ENCODE measurements at places on chromosomes 12 and 14. TPM values are rescaled to one million over a fixed set of nuclear protein-coding genes. Genes with fewer than 3 reads are reported as not detected.

- no peaks in the 10 kb centered on the region for H3K36me3 ChIP-seq
- H3K27me3 ChIP-seq: no peaks in the 10 kb centered on the region
- DNase-seq: no peak
- H3K27ac ChIP-seq: peak overlapping the region; percentile 76
- H3K4me1 ChIP-seq: peaks cover 12% of the 10 kb centered on the region
- no peak overlapping the region for H3K4me3 ChIP-seq
These were observed 16.0 kb upstream of the ZFP36L1 start for GRCh38 chr14:68808696-68809480.

DNA sequence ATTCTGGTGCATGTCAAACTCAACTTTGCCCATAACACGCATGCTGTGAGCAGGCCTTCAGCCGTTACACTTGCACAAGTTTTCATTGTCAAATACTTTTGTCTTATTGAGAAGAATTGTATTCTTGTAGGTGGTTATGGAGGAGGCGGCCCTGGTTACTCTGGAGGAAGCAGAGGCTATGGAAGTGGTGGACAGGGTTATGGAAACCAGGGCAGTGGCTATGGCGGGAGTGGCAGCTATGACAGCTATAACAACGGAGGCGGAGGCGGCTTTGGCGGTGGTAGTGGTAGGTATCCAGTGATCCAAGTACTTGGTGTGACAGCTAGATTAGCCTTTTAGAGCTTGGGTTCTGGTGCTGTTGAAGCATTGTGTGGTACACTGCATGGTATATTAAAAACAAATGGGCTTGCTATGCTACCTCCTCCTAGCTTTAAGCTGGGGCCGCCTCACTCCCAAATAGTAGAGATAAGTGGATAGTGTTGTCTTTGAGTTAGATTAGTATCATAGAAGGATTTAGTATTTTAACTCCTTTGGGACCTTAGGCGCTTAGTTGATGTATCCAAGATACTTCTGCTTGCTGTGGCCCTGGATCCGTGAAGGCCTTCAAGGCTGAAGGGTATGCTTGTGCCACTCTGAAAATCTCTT lies 2.5 kb downstream of the HNRNPA1 start:
- peak; percentile 51 for DNase-seq
- H3K27ac ChIP-seq: peak overlapping the region; percentile 40
- H3K36me3 ChIP-seq: peaks cover 12% of the 10 kb centered on the region
- H3K4me1 ChIP-seq: peaks cover 38% of the 10 kb centered on the region
- no peaks in the 10 kb centered on the region for H3K27me3 ChIP-seq

- H3K27me3 ChIP-seq: no peaks in the 10 kb centered on the region
- H3K4me1 ChIP-seq: no peaks in the 10 kb centered on the region
- no peak overlapping the region for H3K27ac ChIP-seq
- H3K36me3 ChIP-seq: no peaks in the 10 kb centered on the region
- H3K4me3 ChIP-seq: no peak overlapping the region
- no peak for DNase-seq
These were observed 889.3 kb downstream of the BCL11B start for GRCh38 chr14:98382662-98383061.

DNA sequence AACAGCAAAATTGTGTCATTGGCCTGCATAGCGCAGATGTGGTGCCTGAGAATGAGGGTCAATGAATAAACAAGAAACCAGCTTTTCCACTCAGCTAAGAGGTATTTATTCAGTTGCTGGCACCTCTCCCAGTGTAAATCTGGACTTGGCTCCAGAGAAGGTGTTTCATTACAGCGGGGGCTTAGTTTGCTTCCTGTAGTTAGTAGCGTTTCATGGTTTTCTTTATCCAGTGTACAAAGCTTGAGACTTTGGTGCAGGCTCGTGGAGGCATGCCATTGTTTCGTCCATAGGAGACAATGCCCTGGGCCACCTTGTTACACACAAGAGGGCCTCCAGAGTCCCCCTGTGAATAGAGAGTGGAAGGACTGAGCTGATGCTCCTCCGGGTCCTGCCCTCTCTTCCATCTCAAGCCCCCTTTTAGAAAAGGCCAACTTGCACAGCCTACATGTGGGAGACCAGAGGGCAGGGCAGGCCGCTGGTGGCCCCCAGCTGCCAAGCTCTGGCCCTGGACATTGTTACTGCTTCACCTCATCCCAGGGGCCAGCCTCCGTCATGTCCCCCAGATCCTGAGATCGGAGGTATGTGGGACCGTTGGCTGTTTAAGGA lies 3.0 kb downstream of the GZMB start:
- H3K4me1 ChIP-seq: no peaks in the 10 kb centered on the region
- H3K36me3 ChIP-seq: no peaks in the 10 kb centered on the region
- no peak overlapping the region for H3K27ac ChIP-seq
- H3K4me3 ChIP-seq: no peak overlapping the region
- no peaks in the 10 kb centered on the region for H3K27me3 ChIP-seq

DNA sequence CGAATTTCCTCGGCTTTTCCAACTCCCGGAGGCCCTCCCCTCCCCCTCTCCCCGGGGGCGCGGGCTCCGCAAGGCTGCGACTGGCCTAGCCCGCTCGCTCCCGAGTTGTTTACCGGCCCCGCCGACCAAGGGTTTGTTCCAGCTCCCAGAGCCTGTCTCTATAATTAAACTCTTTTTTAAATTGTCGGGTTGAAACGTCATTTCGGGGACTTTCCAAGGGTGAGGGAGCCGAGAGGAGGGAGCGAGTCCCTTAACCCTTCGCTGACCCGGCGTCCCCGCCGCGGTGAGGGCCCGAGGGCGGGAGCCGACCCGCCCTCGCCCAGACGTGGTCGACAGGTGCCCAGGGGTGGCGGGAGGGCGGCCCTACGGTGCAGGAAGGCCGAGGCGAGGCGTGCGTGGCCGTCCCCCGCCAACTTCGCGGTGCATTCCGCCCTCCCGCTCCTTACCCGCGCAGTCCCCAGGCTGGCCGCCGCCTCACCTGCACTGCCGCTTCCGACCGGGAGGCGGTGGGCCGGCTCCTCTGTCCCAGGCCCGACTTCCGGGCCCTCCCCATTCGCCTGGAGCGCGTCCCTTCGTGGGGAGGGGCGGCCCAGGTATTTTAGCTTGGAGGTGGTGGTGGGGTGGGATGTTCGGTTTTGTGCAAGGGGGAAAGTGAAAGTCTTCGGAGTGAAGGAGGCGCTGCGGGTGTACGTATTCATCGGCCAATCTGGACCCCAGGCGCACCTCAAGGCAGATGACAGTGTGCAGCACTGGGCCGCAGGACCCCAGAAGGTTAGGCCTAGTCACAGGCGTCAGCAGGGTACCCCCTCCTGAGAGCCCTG lies 2.9 kb upstream of the ZFP36L1 start:
- H3K36me3 ChIP-seq: no peaks in the 10 kb centered on the region
- H3K27ac ChIP-seq: peak overlapping the region; percentile 100
- H3K4me1 ChIP-seq: no peaks in the 10 kb centered on the region
- no peaks in the 10 kb centered on the region for H3K27me3 ChIP-seq
- peak; percentile 84 for DNase-seq

DNA sequence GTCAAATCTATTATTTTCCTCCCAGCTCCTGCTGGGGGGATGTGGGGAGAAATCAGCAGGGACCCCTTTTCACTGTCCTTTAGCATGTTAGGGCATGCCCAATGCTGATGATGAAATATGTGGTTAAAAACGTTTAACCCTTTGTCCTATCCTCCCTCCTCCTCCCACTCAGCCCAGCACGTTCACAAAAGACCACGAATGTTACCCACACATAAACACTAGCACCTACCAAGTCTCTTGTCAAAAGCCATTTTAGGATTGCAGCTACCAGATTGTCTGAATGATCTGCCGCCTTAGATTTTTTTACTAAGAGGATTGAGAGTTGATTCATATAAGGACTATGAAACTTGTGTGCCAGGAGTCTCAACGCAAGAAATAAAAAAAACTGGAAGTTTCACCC lies 70.4 kb downstream of the TBK1 start:
- no peaks in the 10 kb centered on the region for H3K36me3 ChIP-seq
- H3K27ac ChIP-seq: no peak overlapping the region
- H3K4me3 ChIP-seq: no peak overlapping the region
- DNase-seq: no peak
- no peaks in the 10 kb centered on the region for H3K27me3 ChIP-seq

DNA sequence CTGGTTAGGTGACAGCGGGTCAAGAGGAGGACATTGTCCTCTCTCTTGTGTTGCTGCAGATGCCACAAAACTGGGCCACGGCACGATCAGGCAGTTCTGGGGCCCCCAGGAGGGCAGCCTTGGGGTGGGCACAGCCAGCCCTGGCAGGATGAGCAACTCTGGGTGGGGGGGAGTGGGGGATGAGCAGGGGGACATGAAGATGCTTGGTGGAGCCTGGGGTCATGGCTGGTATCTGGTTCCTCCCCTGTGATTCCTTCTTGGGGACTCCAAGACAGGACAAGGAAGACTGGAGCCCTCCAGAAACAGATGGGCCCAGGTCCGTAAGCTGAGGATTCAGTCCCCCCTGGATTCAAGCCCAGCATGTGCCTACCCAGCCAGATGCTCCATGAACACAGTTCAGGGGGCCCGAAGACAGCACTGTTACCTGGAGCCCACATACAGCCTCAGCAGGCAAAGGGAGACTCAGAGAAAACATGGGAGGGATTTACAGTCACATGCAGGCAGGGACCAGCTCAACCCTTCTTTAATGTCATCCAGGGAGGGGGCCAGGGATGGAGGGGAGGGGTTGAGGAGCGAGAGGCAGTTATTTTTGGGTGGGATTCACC lies 10.4 kb downstream of the SERPINA1 start:
- no peaks in the 10 kb centered on the region for H3K27me3 ChIP-seq
- DNase-seq: no peak
- no peaks in the 10 kb centered on the region for H3K36me3 ChIP-seq
- no peak overlapping the region for H3K4me3 ChIP-seq
- no peak overlapping the region for H3K27ac ChIP-seq
- no peaks in the 10 kb centered on the region for H3K4me1 ChIP-seq

DNA sequence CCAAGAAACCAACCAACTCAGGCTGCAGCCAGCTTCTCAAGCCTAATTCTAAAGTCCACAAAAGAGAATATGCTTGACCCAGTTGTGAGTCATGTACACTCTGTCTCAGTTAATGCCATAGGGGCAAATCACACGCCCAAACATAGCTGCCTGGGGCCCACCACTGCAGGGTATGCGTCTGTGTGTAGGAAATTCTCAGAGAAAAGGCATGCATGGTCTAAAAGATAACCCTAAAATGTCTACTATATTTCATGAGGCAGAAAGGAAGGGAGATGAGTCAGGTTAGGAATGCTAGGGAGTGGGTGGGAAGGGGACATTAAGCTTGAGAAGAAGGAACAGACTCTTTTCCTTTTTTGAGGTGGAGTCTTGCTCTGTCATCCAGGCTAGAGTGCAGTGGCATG lies 22.3 kb upstream of the SPTLC2 start:
- H3K36me3 ChIP-seq: no peaks in the 10 kb centered on the region
- no peak overlapping the region for H3K4me3 ChIP-seq
- no peak overlapping the region for H3K27ac ChIP-seq

DNA sequence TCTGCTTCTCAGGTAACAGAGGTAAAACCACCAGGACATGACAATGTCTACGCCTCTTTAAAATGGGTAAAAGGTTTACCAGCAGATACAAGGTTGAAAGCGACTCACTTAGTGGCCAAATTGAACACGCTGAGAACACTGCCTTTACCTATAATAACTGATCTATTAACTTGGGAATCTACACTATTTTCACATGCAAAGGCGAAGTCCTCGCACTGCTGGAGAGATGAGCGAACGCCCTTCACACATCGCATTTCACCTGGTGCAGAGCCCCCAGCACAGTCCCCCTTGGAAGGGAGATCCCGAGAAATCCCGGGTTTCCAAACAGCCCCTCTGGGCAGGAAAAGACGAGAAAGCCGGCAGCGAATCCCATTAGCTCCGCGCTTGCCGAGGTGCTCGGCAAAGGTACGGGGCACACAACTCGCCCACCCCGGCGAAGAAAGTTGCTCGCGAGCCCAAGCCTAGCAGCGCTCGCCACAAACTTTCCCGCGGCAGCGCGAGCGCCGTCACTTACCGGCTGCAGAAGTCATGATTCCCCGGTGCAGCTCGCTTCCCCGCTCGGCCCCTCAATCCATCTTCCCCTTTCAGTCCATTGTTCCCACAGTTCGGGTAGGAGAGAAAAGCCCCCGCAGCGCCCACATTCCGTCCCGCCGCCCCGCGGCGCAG lies 423 bp downstream of the FGD6 start:
- peak overlapping the region; percentile 86 for H3K4me3 ChIP-seq
- DNase-seq: no peak
- no peaks in the 10 kb centered on the region for H3K27me3 ChIP-seq
- H3K4me1 ChIP-seq: peaks cover 11% of the 10 kb centered on the region

DNA sequence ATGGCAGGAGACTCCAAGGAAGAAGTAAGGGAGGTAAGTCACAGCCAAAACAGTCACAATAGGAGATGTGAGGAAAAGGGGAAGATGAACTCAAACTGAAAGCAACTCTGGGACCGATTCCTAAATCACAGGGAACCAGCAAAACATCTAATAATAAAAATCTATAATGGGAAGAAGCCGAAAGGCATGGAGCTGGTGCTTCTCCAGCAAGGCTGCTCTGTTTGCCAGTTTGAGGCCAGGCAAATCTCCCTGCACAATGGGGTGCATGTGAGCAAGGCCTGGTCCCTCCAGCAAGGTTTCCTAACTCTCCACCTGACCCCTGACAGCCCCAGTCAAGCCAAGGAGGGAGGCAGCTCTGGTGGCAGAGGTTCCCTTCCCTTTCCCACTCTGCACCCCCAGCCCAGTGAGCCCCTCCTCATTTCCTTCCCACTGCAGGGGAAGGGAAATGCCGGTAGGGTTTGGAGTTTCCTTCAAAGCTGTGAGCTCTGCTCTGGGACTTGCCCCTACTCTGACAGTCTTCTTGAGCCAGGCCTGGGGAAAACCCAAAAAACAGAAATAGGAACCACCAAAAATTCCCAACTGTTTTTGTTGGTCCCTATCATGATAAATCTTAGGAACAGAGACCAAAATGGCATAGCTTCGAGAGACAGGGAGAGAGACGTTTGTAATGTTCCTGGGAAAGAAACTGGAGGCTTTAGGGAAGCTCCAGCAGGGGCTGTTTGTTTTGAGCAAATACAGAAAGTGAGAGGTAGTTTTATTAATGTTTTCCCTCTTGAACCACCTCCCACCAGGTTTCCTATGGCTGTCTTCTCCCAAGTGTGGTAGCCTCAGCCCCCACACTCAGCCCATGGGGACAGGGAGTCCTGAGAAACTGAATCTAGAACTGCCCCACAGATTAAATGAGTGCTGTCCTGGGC lies 34.6 kb downstream of the FMNL3 start:
- H3K27ac ChIP-seq: peak overlapping the region; percentile 89
- no peak for DNase-seq
- H3K36me3 ChIP-seq: no peaks in the 10 kb centered on the region

- H3K36me3 ChIP-seq: no peaks in the 10 kb centered on the region
- DNase-seq: no peak
These were observed 79.1 kb upstream of the BCL2L14 start for GRCh38 chr12:11991604-11992003.

GRCh38 chr12:12521044-12521485 lies 41.6 kb downstream of the DUSP16 start:
- no peak overlapping the region for H3K27ac ChIP-seq
- H3K4me1 ChIP-seq: peaks cover 17% of the 10 kb centered on the region
- H3K36me3 ChIP-seq: no peaks in the 10 kb centered on the region
- H3K27me3 ChIP-seq: no peaks in the 10 kb centered on the region
- DNase-seq: no peak

- peak; percentile 84 for DNase-seq
- H3K36me3 ChIP-seq: no peaks in the 10 kb centered on the region
- H3K27me3 ChIP-seq: no peaks in the 10 kb centered on the region
These were observed 151.0 kb downstream of the ADGRD1 start for GRCh38 chr12:131104463-131105350.

GRCh38 chr12:26271889-26272492 lies 76.6 kb downstream of the SSPN start:
- H3K27me3 ChIP-seq: no peaks in the 10 kb centered on the region
- peaks cover 5% of the 10 kb centered on the region for H3K4me1 ChIP-seq
- no peak overlapping the region for H3K27ac ChIP-seq

ABCD2 gene
- 0.19 TPM for total RNA-seq

TMEM30B gene
- 77.1 TPM for total RNA-seq

IFI27 gene
- total RNA-seq: 709 TPM

ANKS1B gene
- total RNA-seq: 3.3 TPM

TAS2R8 gene
- not detected for total RNA-seq

LTBP2 gene
- total RNA-seq: 3.7 TPM

GPR162 gene
- 2.7 TPM for total RNA-seq
